ENCODE measurements at places on chromosomes 3 and 15.

DNA sequence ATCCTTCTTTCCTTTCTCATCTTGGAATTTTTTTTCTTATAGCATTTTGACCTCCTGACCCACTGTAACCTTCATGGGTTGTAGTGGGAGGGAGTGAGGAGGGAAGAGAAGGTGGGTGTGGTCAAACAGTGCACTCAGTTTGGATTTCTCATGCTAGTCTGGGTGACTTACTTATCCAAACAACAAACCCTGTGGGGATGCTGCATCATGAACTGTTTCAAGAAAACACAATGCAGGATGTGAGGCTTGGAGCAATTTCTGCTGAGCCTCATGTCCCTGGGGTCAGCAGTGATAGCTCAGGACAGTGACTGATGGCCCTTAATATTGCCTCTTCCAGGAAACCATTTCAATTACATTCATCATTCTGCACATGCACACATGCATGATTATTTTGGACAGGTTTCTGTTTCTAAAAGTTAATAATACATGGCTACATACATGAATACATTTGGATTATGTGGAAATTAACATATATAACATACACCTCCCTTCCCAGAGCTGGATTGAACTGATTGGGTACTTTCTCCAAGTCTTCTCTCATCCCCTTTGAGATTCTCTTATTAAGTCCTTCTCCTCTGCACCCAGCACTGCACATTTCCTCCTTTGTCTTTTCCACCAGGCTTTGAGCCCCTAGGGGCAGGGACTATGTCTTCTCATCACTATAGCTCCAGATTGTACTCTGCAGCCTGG is 61.2 kb downstream of the ADAMTSL3 start:
- no peak for DNase-seq

GRCh38 chr3:195887670-195888069 is 20.7 kb downstream of the TNK2 start:
- no peak for DNase-seq

GRCh38 chr3:84961011-84961410 is 2.2 kb downstream of the CADM2 start:
- no peak for DNase-seq

DNA sequence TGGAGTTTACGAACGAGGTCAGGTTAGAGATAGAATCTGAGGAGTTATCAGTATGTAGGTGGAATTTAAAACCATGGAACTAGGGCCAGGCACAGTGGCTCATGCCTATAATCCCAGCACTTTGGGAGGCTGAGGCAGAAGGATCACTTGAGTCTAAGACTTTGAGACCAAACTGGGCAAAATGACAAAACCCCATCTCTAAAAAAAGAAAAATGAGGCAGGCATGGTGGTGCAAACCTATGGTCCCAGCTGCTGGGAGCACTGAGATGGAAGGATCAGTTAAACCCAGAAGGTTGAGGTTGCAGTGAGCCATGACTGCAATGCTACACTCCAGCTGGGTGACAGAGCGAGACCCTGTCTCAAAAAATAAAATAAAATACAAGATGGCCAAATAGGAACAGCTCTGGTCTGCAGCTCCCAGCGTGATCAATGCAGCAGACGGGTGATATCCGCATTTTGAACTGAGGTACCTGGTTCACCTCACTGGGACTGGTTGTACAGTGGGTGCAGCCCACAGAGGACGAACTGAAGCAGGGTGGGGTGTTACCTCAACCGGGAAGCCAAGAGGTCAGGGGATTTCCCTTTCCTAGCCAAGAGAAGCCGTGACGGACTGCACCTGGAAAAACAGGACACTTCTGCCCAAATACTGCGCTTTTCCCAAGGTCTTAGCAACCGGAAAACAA is 33.3 kb downstream of the ZMAT3 start:
- no peak for DNase-seq

GRCh38 chr3:180383332-180384020 is 218.5 kb upstream of the TTC14 start:
- no peak for DNase-seq

GRCh38 chr15:31327669-31328427 is 1.2 kb downstream of the KLF13 start:
- DNase-seq: no peak

All from DMS 273 treated with DMSO at 0.1 percent for 48 hours (cell line).